ENCODE measurements at places on chromosomes 3 and 15.

DNA sequence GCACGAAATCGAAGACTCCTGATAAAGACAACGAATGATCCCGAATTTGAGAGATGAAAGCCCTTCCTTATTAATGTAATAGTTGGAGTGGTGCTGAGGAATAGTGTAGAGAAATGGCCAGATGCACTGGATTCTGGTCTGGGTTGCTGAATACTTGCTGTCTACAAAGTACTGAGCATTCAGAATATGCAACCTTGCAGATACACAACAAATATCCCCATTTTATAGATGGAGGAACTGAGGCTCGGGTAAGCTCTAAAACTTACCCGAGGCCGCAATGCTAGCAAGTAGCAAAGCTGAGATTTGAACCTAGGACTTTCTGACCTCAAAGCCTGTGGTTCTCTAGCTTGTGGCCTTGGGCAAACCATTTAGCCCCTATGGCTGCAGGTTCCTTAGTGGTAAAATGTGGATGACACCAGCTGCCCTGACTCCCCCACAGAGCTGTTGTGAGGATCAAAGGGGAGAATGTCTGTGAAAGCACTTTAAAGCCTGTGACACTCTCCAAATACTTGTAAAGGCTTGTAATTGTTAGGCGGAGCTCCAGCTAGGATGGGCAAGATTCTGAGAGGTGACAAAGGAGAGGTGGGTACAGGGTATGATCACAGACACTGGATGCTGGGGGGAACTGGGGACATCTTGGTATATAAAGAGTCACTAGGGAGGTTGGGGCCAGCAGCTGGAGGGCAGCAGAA lies 39.8 kb downstream of the FOXB1 start:
- no peak for DNase-seq

DNA sequence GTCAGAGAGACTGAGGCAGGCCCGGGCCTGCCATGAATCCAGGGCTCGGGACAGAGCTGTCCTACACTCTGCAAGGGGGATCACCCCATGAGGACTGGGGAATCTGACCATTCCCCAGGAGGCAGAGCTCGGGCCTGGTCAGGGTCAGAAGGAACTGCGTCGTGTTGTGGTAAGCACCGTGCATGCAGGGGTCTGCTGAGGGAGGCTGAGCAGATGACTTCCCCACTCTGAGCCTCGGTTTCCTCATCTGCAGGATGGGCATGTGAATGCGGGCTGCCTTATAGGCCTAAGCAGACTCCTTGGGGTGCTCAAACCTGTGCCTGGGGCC lies 61.6 kb upstream of the IQSEC1 start:
- no peak for DNase-seq

- no peak for DNase-seq
Observed at GRCh38 chr3:141854599-141854998, 21.8 kb upstream of the ATP1B3 start.

DNA sequence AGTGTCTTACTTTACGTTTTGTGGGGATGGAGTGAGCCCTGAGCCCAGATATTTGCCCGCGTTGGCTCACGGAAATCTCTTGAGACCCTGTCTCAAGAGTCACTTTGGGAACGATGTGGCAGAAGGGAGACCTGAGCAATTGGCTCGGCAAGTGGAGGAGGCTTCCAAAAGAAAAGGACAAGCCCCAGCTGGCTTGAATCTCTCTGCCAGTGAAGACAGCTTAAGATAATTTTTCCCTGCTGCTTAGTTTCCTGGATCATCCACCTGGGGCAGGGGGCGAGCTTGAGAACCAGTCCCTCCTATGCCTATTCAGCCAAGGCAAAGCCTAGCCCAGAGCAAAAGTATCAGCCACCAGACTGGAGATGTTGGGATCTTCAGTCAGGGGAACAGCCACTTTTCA lies 708 bp downstream of the SEC22A start:
- no peak for DNase-seq

DNA sequence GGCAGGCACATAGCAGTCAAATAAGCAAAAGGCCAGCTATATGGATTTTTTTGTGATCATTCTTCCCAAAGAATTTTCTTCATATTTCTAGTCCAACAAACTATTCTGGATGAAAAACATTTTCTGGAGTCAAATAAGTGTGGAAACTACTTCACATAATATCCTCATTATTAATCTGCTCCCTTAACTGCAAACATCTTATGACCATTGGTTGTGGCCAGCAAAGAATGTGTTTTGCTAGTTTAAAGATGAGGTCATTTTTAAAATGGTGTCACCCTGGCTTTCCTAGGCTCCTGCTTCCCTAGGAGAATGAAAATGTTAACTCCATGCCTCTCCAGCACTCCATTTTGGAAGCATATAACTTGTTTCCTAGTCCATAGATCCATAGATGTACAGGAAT lies 118.8 kb downstream of the SST start:
- DNase-seq: no peak

DNA sequence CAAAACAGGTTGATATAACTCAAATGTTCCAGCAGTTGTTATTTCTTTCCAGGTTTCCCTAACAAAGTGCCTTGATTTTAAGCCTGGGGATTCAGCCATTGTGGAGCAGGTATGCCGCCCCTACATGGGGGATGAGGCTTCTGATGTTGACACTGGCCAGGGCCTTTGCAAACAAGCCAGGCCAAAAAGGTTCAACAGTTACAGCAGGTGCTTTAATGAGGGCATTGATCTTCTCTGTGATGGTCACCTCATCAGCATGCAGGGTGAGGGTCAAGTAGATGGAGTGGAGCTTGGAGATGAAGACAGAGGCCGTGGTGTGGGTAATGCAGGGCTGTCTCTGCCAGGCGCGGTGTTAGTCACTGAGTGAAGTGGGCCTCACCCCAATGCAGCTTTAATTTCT lies 22.6 kb upstream of the EHHADH start:
- no peak for DNase-seq

DNA sequence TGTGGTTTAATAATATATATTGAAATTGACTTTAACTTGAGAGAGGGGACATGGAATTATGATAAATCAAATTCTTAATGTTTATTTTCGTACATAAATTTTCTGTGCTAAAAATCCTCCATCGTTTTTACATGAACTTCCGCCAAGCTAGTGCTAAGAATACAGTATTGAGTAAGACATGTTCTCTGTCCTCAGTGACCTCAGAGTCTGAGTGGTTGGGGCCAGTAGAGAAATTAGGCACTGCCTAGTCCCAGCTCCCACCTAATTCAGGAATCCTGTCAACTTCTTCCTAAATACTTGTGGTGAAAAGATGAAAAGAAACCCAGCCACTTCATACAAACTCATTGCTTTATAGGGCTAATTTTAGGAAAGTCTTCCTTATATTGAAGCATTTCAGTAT lies 110.3 kb downstream of the PPP2R3A start:
- no peak for DNase-seq

DNA sequence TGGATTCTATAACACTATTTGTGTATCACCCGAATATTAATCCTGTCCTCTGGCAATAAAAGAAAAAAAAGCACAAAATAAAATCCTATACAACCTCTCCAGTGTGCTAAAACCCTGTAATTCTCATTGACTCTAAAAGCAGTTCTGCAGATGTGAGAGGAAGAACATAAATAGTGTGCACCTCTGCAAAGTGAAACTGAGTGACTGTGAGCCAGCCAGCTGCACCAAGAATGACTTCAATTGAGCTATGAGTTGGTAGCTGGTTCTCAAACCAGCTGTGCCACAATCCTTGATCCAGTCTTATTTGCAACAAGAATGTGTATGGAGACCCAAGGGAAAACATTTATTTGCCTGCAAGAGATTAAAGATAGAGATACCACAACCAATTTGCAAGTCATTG lies 31.2 kb upstream of the COL8A1 start:
- DNase-seq: no peak

GRCh38 chr3:73018298-73018697 lies 21.7 kb downstream of the PPP4R2 start:
- DNase-seq: no peak

GRCh38 chr15:65054333-65055200 lies 9.4 kb downstream of the SLC51B start:
- peak; percentile 26 for DNase-seq

GRCh38 chr3:110589341-110589740 lies 482.3 kb upstream of the NECTIN3 start:
- DNase-seq: no peak

GRCh38 chr3:9704347-9705322 lies 1.0 kb downstream of the CPNE9 start:
- DNase-seq: no peak

- DNase-seq: no peak
Observed at GRCh38 chr3:62406945-62407344, 33.6 kb upstream of the FEZF2 start.

- DNase-seq: no peak
Observed at GRCh38 chr3:44762170-44762677, 630 bp downstream of the KIF15 start.

DNA sequence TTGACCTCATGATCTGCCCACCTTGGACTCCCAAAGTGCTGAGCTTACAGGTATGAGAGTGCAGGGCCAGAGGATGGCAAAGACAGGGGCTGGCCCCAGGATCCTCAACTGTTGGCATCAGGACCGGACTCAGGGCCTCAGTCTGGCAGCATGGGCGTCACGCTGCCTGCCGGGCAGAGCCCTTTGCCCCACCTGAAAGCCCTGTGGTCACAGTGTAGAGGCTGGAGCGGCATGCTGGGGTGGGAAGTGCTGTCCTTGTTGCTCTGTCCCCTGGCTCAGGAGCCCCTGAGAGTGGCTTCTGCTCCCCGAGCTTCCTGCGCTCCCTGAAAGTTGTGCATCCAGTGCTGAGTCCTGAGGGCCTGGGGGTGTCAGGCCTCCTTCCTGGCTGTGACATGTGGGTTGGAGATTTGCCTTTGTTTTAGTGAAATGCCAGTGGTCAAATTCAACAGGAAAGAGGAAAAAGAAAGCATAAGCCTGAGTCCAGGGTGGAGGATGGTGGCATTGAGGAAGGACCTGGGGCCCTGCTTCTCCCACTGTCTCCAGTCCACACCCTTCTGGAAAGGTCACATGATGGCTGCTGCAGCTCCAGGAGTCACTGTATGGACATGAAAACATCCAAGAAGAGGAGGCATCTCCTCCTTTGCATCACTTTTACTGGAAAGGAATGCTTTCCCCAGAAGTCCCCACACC lies 147.2 kb downstream of the OR4M2 start:
- DNase-seq: no peak
